ENCODE measurements at places on chromosomes 6 and 20.

- DNase-seq = peak; percentile 73
These were observed 696 bp upstream of the SIRPA start for GRCh38 chr20:1894471-1894950.

GRCh38 chr6:148657048-148657447 lies 89.8 kb upstream of the UST start:
- no peak for DNase-seq

DNA sequence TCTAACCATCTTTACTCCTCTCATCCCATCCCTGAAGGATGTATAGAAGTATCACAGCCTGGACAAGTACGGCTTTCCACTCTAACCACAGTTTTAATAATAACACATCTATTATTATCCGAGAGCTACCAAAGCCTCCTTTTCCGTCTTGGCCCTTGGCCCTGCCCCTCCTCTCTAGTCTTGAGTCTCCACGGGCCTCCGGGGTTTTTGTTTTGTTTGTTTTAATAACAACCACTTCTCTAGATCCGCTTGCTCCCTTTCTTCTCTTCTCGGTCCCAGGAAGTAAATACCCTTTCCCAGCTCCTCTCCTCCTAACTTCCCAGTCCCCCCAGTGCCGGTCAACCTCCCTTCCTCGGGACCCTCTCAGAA lies 661 bp downstream of the LCA5 start:
- DNase-seq = peak; percentile 8

DNA sequence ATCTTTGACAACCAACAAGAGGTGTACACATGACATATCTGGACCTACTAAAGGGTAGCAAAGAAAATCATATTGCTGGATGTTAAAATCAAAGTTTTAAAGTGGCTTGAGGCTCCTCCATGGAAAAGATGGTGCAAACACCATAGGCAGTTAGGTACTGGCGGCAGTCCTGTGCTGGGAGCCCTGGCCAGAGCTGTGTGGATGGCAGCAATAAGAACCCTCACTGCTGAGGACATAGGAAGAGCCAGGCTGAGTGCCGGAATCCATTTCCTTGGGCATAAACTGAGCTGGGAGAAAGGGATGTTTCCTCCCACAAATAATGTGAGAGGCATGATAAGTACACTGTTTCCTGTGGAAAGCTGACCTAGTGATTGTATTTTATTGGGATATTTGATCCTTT lies 89.9 kb downstream of the ARID1B start:
- no peak for DNase-seq

DNA sequence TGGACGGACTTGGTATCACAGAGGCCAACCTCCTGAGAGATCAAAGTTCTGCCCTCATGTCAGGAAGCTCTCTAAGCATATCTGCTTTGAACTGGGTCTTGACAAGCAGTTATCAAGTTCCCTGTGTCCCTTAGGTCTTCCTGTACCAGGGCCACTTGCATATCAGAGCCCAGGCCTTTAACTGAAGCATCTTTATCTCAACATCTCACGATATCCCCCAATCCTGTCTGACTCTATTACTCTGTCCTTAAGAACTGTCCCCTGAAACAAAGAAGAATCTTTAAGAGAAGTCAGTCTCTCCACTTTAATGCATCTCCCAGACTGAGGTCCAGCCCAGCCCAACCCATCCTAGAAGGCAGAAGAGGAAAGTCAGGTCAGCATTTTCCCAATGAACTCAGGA lies 8.2 kb downstream of the MAS1L start:
- no peak for DNase-seq

- DNase-seq = no peak
These were observed 361.1 kb upstream of the PTCHD4 start for GRCh38 chr6:48472091-48472490.

DNA sequence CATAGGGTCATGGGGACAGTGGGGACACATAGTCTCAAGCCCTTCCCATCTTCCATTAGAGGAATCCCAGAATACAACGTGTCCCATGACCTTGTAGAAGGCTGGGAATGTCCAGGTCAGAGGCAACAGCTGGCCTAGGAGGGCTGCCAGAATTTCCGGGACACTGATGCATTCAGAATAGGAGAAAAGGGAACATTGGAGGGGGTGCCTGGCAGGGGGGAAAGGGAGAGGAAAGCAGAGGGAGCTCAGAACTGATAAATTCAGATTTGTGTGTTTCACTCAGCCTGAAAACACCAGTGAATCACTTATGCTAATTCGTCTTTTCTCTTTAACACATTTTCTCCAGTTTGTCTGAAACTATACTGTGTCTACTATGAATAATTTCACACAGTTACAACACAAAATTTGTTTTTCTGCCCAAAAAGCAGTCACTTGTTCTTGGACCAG lies 35.5 kb upstream of the BMP2 start:
- no peak for DNase-seq

- no peak for DNase-seq
These were observed 112.0 kb downstream of the CDK19 start for GRCh38 chr6:110703010-110703905.
